Heart left ventricle (tissue), 16 donors: ENCODE measurements at places on chromosomes 11 and 22. TPM values are rescaled to one million over a fixed set of nuclear protein-coding genes. Genes with fewer than 3 reads are reported as not detected.

Gene SPDYC
- polyA plus RNA-seq, result not detected

- DNase-seq, result no peak
Observed at GRCh38 chr22:41862530-41863266, 29.8 kb downstream of the SREBF2 start.

DNA sequence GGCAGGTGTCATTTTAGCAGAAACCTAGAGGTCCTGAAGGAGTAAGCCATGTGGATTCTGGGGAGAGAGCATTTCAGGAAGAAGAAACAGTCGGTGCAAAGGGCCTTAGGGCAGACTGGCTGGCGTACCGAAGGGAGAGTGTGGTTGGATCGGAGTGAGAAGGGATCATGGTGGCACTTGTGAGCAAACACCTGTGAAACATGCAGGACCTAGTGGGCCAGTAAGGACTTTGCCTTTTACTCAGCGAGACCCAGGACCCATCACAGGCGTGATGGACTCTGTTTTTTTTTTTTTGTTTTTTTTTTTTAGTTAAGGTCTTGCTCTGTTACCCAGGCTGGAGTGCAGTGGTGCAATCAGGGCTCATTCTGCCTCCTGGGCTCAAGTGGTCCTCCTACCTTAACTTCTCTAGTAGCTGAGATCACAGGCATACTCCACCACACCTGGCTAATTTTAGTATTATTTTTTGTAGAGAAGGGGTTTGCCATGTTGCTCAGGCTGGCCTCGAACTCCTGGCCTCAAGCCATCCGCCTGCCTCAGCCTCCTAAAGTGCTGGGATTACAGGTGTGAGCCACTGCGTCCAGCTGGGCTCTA, 3.5 kb upstream of the TSGA10IP start:
- DNase-seq, result no peak

DNA sequence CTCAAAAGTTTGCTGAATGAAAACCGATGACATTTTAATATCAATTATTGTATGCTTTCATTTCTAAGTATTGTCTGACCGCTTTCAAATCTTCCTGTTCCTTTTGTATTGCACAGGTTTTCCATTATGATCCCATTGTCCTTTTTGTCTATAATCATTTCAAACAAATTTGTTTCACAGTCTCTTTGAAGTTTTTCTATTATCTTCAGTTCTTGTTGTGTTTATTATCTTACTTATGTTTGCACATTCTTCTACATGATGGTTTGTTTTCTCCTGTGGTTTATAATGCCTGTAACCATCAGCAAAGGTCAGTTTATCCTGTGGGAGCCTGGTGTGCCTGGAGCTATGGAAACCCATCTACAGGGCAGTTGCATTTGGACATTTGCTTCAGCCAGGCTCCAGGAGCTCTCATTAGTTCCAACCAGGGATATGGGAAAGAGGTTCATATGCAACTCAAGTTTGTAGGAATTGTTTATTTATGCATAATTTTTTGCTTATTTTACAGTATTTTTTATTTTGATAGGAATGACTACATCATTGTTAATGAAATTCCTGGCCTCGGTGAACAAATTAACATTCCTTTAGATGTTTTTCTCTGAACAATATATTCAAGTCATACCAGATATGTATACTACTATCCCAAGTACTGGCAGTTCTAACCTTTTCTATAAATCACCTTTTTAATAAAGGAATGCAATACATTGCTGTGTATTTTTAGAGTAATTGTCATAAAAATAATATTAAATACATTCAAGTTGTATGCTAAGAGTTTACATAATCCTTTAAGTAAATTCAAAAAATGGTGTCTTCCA, 179.2 kb downstream of the SBF2 start:
- no peak for DNase-seq

- DNase-seq, result no peak
Observed at GRCh38 chr11:83540112-83540675, 254.0 kb upstream of the CCDC90B start.
